ENCODE measurements at places on chromosomes 6 and 20. TPM values are rescaled to one million over a fixed set of nuclear protein-coding genes. Genes with fewer than 3 reads are reported as not detected.

The CCN6 gene
- total RNA-seq = not detected

The VIP gene
- not detected for total RNA-seq

The ZBTB9 gene
- total RNA-seq = 4.7 TPM

The SYNGAP1 gene
- 6.4 TPM for total RNA-seq

The CSTF1 gene
- 22.9 TPM for total RNA-seq

The STX11 gene
- total RNA-seq = 0.97 TPM

The ARMH2 gene
- total RNA-seq = not detected

The ZNF292 gene
- 32.8 TPM for total RNA-seq

The CLIC1 gene
- 701 TPM for total RNA-seq

The SLC22A3 gene
- 1.3 TPM for total RNA-seq
